ENCODE measurements at places on chromosomes 5 and 9.

DNA sequence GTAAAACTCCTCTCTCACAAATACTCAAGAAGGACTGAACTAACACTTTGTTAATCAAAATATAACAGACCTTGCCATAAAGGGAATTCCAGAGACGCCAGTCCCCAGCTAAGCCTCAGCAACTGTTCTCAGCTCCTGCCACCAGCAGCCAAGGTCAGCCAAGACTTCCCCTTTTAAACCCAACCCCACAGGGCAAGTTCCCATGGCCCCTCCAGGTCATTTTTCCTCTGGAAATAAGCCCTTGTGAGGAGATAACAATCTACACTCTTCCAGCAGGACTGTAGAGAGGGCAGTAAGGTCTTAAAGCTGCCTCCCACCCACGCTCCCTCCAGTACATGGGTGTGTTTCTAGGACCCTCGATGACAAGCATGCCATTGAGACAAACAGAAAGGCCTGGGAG, 78.3 kb downstream of the DPYSL3 start:
- no peak for DNase-seq

GRCh38 chr5:143143973-143144372, 259.5 kb downstream of the NR3C1 start:
- no peak for DNase-seq

DNA sequence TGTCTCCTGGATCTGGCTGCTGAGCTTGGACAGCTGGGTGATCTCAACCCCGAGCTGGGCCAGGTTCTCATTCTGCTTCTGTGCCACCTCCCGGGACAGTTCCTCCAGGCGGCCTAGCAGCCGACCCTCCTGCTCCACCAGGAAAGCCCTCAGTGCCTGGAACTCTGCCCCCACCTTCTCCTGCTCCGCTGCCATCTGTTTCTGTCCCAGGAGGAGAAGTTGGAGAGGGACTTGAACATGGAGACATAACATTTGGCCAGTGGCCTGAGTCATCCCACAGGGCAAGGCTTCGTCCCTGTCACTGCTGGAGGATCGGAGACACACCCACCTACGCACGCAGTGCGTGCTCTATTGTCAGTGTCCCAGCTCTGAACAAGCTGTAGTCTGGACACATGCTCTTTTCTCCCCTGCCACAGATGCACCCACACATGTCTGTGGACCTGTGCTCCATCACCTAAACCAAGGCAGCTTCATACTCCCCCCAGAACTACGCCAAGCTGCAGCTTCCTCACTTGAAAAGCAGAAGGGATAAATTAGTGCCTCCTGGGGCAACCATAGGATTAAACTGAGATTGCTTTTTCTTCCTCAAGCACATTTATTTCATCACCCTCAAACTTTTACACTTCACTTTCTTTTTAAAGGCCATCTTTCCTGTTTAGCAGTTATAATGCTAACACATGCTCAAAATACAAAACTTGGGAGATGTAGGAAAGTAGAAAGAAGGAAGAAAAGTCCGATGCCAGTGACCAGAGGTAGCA, 4.9 kb downstream of the TRIM7 start:
- DNase-seq = no peak

GRCh38 chr5:61438298-61438970, 106.4 kb downstream of the ZSWIM6 start:
- no peak for DNase-seq

- DNase-seq = no peak
Observed at GRCh38 chr5:137051161-137051560, 448.0 kb downstream of the SPOCK1 start.

DNA sequence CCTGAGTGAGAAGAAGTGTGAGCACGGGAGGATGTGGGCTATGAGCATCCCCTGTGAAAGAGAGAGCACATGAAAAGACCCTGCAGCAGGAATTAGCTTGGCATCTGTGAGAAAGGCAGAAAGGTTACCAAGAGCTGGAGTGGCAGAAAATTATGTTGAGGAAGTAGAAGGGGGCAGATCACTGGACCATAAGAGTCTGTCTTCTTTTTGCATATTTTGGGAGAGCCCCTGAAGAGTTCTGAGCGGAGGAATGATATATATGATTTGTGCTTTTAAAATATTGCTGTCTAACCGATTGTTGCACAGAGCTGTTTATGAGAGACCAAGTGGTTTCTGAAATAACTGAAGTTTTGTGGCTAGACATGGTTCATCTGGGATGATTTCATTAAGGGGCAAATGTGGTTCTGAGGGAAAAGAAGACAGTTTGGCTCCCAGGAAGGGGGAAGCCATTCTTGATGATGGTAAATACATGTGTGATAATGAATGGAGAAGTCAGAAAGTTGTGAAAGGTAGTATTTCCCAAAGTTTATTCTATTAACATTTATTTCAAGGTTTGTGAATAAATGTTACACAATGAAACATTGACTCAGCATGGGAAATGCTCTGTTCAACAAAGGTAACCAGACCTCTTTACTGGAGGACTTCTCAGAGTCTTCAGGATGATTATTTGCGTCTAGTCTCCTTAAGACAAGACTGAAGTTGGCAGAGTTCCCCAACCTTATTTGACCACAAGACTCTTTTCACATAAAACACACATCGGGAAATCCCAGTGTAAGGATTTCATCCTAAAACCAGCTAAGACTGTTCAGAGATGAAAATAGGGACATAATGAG, 31.5 kb upstream of the ADRB2 start:
- DNase-seq = no peak

- DNase-seq = no peak
Observed at GRCh38 chr9:96399325-96399633, 15.8 kb upstream of the SLC35D2 start.

- DNase-seq = no peak
Observed at GRCh38 chr9:77866878-77867277, 164.7 kb downstream of the GNAQ start.

DNA sequence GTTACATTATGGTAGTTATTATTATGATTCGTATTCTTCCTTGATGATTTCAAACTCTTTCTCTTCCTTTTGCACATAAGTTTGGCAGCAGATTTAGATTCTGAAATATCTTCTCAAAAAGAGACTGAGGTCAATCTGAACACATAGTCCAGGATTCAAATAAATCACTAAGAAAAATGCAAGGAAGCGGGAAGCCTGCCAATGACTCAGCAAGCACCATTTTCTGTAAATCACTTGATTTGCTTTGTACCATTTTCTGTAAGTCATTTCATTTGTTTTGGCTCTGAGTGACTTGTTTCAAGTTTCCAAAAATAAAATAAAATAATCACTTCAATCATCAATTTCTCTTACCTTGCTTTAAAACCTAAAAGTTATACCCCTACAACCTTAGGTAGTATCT, 24.6 kb upstream of the GLIS3 start:
- DNase-seq = no peak

GRCh38 chr5:128516978-128517377, 21.1 kb downstream of the FBN2 start:
- no peak for DNase-seq

DNA sequence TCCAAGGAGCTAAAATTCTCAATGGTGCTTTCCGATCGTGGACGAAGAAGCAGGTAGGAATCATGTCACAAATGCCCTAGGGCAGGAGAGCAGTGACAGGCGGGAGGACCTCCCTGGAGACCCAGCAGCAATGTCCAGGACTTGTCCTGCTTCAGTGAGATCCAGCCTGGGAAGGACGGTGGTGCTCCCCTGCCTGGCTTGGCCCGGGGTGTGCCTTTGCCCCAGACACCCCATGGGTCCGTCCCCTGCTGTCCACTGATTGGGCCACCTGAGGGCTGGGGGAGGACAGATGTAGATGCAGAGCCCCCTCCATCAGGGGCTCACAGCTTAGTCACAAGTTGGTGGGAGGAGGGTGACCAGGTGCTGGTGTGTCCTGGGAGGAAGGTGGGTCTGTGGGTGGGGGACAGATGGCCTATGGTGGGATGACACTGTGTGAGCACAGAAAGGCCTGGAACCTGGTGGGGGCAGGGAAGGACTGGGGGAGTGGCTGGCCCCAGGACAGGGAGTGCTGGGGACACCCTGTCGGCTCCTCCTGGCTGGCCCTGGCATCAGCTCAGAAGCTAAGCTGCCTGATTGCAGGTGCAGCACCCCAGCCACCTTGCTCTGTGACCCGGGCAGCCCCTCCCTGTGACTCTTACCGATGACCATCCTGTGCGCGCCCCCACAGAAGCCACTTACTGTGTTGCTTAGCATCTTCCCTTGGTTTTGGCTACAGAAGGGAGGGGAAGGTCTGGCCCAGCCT, 82.0 kb downstream of the PHF2 start:
- no peak for DNase-seq

DNA sequence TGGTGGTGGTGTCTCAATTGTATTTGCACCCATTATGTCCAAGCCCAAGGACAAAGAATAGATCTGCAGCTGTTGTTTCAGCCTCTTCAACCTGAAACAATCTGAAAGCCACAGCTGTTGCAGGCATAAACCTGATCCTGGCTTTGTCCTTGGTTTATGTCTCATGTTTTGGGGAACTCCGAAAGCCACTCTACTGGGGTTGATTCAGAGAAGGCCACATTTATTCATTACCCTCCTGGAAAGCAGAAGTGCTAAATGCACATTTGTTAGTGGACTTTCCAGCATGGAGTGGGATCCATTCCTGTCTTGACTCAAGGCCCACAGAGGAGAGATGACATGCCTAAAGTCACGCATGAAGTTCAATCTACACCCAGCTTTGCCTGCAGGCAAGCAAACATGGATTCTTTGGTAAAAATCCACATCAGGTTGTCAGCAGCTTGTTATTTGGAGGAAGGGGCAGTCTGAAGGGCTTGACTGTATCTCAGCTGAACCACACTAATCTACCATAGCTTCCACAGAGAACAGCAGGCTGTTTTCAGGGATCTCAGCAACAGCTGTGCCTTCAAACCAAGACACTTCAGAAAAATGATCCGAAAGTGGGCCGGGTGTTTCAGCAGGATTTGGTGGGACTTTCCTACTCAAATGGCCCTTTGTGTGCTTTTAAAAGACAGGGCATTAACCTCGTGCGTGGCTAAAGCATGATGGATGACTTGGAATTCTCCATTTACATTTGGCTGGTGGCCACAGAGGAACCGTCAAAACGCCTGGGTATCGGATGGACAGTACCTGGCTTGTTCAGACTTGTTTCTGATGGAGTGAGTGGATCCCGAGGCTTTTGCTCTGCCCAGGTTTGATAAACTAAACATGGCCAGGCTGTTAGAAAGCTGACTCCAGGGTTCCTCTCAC, 36.2 kb upstream of the ADAM19 start:
- DNase-seq = no peak

GRCh38 chr9:76365028-76365427, 29.2 kb downstream of the RFK start:
- DNase-seq = no peak

DNA sequence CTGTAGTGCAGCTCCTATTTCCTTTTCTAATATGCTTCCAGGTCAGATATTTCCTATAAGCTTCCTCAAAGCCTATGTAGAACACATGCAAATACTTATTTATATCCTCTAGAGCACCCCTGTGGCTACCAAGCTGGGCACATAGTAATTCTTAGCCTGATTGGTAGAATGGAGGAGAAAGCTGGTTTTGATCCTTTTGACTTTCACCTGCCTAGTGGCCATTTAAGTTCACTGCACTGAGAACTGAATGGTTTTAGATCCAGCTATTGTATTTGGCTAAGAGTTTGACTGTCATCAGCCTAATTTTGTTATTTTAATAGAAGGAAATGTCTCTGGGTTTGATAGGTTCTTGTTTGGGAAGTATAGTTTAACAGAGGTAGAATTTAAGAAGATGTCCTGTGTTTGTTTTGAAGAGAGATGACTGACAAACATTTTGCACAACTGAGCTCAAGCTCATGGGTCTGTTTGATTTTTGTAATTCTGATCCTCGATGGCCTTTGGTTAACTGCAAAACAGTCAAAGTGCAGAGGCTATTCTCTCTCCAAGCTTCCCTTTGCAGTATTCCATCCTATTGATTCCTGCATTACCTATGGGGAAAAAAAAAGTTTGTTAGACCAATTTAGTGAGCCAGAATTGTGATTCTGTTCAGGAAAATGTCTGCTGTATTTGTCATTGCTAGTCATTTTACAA, 85.4 kb downstream of the KCNN2 start:
- DNase-seq = no peak
